Activated CD8-positive, alpha-beta memory T cell treated with anti-CD3 and anti-CD28 coated beads for 48 hours (primary cell): ENCODE measurements at places on chromosomes 12 and 14.

DNA sequence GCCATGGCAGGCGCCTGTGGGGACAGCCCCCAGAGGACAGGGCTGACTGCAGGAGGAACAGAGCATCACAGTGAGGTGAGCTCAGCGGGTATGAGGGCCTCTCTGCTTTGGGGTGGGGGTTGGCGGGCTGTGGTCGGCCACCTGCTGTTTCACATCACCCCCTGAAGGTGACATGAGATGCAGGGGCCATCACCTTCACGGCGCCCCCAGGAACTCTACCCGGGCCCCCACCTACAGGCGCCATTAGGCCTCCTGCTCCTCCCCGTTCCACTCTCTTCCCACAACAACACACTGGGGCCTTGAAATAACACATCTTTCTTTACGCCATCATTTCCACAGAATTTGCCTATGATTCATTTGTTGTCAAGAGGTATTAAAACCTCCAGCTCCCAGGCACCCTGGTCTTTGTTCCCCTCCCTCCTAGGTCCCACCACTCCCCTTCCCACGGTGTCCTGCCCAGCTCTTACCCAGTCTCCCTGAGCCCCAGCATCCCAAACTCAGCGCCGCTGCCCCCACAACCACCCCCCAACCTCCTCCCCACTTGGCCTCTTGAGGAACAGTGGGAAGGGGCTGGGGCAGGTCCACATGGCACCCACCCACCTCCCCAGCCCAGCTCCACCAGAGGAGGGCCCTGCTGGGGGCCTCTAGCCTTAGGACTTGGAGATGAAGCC, 12.7 kb upstream of the HDAC7 start:
- DNase-seq: peak; percentile 60

DNA sequence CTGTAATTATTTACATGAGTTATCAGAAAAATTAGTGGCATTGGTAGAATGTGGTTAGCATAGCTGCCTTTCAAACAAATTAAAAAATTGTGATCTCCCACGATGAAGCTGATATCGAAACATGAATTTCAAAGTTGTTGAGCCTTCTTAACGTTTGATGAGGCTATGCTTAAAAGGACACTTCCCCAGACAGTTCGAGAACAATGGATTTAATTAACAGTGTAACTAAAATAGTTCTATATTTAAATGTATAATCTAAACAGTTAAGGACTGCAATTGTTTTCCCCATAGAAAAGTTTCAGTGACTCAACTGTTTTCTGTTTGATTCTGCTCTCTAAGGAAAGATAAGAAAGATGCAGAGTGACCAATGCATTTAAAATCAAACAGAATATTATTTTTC, 1.6 kb downstream of the CLEC2B start:
- DNase-seq: no peak

DNA sequence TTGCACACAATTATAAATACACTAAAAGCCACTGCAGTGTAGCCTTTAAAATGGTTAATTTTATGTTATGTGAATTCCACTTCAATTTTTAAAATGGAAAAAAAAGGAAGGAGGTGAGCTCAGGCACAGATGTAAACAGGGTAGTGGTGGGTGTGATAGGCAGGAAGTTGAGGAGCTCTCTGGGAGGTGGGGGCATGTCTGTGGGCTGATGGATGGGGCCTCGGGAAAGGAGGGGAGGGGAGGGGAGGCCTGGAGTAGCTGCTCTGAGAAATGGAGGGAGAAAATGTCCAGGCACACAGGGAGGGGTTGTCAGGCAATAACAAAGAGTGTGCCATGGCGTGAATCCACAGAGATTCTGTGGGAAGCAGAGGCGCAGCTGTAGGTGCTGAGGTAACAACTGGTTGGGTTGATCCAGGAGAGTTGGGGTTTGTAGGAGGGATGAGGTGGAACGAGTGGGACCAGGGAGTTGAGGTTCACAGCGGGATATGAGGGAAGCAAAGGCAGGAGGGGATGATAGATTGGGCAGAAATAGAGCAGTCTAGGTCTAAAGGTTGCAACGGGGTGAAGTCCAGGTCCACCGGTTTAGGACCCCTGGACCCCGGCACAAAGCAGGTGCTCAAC, 57.2 kb downstream of the LTBP2 start:
- DNase-seq: no peak

DNA sequence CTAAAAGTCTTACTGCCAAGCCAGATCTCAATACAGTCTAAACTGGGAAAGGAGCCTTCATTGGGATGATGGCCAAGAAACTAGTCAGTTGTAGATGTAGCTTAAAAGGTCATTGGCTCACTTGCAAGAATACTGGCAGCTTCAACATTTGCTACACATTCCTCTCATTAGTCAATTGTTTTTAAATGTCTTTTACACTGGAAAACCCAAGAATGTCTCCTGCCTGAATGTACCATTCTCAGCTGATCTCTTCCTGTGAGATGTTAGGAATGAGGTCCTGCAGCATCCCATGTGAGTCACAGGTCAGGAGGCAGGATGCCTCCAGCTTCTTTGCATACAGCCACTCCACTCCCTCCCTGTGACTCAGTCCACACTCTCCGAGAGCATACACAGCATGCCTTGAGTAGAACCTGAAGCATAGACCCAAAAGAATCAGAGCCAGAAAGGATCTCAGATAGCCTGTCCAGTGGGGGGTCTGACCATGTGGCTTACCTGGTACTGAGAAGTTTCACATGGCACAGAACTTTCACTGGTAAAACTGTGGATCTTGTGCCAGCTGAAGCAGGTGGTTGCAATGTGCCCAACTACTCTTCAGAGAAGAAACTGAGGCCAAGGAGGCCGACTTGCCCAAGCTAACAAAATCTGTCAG, 56.0 kb upstream of the HECTD1 start:
- no peak for DNase-seq

GRCh38 chr12:23699031-23699430, 250.4 kb downstream of the SOX5 start:
- no peak for DNase-seq

GRCh38 chr12:101038289-101038871, 171.7 kb downstream of the SLC5A8 start:
- DNase-seq: no peak

DNA sequence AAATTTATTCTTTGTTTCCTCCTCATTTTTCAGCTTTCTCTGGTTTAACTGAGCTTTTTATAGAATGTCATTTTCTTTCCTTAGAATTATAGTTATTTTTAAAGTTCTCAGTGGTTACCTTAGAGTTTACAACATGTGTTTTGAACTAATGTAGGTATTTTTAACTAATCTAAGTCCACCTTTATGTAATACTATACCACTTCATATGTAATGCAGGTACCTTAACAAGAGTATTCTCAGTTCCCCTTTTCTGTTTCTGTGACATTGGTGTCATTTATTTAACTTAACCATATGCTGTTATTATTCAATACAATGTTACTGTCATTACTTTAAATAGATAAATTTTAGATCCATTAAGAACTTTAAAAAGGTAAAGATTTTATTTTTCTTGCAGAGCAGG, 30.3 kb upstream of the KCNC2 start:
- DNase-seq: no peak

GRCh38 chr12:6582196-6582595, 14.1 kb upstream of the NOP2 start:
- no peak for DNase-seq
